ENCODE measurements at places on chromosomes 7 and 10.
A peak's percentile ranks its signal among the peaks of the same experiment; 100 is the strongest.

GRCh38 chr10:123888751-123889150, 2.9 kb downstream of the CPXM2 start:
- no peak for DNase-seq

GRCh38 chr10:71946700-71947099, 17.5 kb upstream of the CHST3 start:
- DNase-seq: no peak

GRCh38 chr7:152307902-152308301, 127.9 kb downstream of the KMT2C start:
- no peak for DNase-seq

DNA sequence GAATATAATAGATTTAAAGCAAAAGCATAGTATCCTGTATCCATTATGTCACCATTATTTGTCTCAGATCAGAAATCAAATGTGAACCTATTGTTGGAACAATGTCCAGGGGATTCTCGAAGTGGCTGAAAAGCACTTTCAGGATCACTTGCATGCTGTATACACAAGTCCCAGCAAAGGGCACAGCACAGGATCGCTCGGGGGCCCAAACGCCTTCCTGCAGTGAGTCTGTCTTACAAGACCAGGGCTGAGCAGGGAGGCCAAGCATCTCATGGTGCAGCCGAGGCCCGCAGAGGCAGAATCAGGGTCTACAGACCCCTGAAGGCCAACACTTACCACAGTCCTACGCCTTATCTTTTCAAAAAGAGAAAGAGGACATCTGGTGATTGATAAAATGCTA, 92.3 kb downstream of the TNS3 start:
- DNase-seq: no peak

GRCh38 chr7:48084727-48085432, 4.2 kb upstream of the UPP1 start:
- peak; percentile 74 for DNase-seq

DNA sequence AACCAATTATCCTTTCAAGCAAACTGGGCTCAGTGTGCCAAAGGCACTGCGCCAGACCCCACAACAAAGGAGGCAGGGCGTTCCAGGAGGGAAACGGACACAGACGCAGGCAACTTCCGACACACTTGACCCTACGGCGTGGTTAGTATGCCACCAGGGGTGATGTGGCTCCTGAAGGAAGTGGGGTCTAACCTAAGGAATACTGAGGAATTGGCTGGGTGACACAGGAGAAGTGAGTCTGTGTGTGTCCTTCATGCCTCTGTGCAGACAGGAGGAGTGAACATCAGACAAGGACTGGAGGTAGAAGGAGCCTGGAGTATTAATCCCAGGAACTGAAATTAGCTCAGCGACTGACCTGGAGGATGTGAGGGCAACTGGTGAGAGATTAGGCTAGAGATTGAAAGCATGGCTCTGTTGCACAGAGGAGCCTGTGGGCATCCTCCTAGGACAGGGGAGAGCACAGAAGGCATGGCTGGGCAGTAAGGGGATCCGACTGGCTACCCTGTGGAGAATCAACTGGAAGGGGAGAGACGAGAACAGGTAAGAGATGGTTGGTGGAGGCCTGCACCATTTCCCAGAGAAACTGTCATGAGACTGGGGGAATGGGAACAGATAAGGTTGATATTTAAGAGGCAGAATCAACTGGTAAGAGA, 27.8 kb downstream of the GSDME start:
- no peak for DNase-seq

DNA sequence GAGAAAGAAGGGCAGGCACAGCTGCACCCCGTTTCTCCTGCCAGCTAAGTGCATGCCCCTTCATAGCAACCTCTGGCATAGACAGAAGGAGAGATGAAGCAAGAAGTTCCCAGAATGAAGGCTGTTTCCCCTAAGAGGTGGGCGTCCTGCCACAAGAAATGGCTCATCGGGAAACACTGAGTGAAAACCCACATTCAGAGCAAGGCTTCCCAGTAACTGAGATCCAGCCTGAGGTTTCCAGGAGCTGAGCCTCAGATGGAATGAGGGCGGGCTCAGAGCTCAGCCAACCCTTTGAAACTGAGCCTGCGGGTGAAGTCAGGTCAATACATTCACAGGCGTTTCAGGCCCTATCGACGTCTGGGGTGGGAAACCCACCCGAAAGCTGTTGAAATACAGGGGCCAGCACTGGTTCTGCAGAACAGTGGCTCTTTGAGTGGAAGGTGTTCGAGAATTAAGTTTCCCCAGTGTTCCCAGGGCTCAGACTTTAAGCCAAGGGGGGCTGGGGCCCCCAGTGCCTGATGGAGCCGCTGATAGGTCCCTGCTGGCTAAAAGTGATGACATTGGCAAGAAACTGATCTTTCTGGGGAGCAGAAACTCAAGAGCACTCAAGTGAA, 510.2 kb downstream of the RPS24 start:
- no peak for DNase-seq

DNA sequence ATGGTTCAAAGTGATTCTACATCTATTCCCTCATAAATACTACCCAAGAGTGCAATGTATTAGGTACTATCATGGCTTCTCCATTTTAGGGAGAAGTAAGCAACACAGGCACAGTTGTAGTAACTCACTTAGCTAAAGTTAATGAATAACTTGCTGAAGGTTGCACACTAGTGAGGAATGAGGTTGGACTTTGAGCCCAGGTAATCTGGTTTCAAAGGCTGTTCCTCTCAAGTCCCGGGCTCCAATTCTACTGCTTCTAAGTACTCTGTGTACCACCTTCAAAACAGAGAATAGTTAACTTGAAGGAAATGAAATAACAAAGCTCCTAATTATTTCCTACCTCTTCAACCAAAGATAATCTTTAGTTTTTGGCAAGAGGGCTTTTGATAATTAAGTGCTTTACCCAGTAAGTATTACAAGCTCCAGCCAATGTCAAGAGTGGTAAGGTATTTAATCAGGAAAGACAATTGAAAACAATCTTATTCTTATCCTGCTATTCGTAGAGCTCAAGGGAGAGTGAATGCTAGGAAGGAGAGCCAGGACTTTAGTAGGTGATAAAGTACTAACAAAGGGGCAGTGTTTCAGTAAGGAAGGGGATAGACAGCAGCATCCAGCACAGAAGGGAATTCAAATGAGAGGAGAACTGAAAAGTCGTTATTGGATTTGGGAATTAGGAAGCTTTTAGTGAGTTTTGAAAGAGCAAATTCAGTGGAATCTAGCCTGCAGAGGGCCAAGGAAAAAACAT, 158.2 kb upstream of the PTPRZ1 start:
- no peak for DNase-seq

- no peak for DNase-seq
Observed at GRCh38 chr7:93757426-93757825, 133.1 kb downstream of the TFPI2 start.

- DNase-seq: no peak
Observed at GRCh38 chr10:43739161-43739560, 90.5 kb upstream of the ZNF32 start.

- DNase-seq: no peak
Observed at GRCh38 chr7:99459087-99459486, 6.9 kb downstream of the ATP5MF start.

- DNase-seq: no peak
Observed at GRCh38 chr10:20105931-20106330, 289.7 kb downstream of the PLXDC2 start.

DNA sequence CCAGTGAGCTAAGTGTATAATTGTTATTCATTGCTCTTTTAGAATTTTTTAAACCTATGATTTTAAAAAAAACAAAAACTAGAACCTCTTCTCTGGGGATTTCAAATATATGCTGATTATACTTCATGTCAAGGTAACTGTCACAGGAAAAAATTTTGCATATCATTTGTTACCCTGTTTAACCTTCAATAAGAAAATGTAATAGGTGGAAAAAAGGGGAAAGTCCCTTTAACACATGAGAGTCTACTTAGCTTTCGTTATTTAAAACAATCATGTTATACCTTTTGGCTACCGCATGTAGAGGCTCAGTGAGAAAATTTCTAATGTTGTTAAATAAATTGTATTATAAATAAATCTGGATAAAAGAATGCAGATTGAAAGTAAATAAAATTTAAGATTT, 190.1 kb upstream of the AKR1E2 start:
- DNase-seq: no peak

- DNase-seq: no peak
Observed at GRCh38 chr10:13511409-13511808, 17.4 kb downstream of the BEND7 start.

- DNase-seq: no peak
Observed at GRCh38 chr7:56105508-56105907, 768 bp downstream of the CHCHD2 start.

DNA sequence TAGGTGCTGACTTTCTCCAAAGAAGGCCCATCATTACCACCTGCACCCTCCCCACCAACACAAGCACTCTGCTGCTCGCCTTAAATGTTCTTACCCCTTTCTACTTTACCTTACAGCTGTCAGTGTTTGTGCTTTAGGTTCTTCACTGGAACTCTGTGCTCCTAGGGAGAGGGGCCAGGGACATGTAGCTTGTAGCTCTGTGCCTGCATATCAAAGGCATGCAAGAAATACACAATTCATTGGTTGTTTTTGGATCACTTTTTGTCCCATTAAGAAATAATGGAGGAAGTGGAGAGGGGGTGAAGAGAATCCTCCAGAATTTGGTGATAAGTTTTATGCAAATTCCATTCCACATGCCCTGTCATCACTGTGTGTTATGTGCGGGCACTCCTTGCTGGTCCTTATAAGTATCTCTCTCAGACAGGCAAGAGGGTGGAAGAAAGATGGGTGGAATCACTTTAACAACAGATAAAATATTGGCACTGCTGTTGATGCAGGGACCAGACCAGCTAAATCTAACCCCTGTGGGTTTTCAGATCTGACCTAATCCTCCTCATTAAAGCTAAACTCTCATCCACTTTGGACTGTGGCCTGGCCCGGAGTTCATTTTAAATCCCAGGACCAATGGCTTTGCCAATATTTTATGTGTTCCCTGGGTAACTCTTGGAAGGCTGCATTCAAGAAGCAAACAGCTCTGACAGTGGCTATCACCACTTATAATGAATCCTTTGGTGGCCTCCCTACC, 375.8 kb upstream of the NFE2L3 start:
- DNase-seq: no peak

- no peak for DNase-seq
Observed at GRCh38 chr10:115606086-115606485, 512.9 kb downstream of the ATRNL1 start.

DNA sequence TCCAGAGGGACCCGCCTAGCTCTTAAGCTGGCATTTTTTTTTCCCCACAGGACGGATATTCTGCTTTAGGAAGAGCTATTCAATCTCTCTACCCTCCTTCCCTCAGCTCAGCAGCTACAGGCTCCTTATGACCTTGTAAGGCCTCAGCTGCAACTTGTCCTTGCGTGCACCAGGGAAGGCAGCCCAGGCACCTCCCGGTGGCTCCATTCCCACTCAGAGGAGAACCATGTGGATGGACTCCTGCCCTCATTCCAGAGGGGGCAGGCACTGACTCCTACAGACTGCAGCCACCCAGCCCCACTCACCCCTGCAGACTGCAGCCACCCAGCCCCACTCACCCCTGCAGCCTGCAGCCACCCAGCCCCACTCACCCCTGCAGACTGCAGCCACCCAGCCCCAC, 73.7 kb downstream of the ITIH5 start:
- DNase-seq: no peak

DNA sequence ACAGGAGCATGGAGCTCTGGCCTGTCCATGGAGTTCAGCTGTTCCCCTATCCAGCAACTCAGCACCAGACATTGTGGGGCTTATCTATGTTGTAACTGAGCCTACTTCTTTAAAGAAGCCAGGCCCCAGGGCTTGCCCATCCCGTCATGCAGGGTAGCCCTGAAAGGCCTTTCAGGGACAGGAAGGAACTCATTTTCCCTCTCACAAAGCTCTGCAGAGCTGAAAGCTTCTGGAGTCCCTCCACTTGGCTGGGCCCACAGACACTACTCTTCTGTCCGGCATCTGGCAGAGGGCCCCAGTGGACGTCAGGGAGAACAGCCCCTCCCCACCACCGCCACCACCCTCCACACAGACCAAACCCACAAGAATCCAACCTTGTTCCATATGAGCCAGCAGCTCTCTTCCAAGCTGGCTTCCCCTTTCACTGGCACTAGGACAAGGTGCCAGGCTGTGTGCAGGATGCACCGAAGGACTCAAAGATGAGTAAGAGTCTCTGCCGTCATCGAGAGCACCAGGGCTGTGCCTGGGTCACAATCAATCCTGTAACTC, 33.1 kb downstream of the DENND2A start:
- DNase-seq: no peak

DNA sequence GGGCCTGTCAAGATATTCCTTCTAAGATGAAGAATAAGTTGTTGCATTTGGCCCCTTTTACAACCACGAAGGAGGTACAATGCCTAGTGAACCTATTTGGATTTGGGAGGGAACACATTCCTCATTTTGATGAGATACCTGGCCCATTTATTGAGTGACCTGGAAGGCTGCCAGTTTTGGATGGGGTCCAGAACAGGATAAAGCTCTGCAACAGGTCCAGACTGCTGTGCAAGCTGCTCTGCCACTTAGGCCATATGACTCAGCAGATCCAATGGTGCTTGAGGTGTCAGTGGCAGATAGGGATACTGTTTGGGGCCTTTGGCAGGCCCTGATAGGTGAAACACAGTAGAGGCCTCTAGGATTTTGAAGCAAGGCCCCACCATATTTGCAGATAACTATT, 704.6 kb downstream of the CCSER2 start:
- no peak for DNase-seq

- DNase-seq: no peak
Observed at GRCh38 chr10:46254007-46254383, 32.8 kb upstream of the ANTXRL start.

DNA sequence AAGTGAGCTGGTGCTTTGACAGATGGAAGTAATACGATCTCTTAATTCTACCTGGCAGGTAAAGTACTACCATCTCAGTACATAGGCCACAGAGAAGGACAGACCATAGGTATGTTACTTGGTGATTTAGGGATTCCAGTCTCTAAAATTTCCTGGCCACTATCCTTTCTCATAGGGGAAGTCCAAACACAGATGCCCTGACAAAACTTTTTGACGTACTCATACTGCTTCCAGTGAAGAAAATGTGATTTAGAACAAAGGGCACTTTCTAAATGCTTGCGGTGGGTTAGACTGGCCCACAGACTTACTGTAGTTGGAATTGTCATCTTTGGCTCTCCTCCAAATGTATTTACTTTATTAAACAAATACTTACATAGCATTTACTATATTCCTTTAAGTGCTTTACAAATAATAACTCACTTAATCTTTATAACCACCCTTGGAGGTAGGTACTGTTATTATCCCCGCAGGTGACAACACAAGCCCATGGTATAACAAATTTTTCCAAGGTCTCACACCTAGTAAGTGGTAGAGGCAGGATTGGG, 3.0 kb downstream of the PI4K2A start:
- DNase-seq: no peak

- no peak for DNase-seq
Observed at GRCh38 chr10:35208536-35208935, 81.9 kb downstream of the CREM start.
